Bronchial epithelial cell (primary cell): ENCODE measurements at places on chromosomes 12 and 14.

- no peak for DNase-seq
Observed at GRCh38 chr12:62748941-62749468, 185.9 kb downstream of the PPM1H start.

DNA sequence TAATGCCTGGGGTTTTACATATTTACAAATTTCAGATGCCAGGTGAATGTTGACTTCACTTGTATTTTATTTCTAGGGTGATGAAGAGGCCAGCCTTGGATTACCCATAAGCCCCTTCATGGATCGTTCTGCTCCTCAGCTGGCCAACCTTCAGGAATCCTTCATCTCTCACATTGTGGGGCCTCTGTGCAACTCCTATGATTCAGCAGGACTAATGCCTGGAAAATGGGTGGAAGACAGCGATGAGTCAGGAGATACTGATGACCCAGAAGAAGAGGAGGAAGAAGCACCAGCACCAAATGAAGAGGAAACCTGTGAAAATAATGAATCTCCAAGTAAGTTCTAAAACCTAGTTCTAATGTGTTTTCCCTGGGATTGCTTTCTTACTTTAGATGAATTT is 41.3 kb upstream of the SLCO1C1 start:
- DNase-seq: no peak

DNA sequence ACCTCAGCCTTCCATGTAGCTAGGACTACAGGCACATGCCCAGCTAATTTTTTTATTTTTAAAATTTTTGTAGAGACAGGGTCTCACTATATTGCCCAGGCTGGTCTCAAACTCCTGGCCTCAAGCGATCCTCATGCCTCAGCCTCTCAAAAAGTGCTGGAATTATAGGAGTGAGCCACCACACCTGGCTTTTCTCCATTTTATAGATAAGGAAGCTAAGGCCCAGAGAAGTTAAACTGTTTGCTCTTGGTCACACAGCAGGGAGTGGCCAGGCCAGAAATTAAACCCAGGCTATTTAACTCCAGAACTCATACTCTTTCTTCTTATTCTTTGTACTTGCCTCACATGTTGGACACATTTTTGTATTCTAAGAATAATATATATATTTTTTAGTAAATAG is 16.5 kb downstream of the UBE3B start:
- DNase-seq: no peak

GRCh38 chr12:32454075-32454474 is 54.7 kb downstream of the FGD4 start:
- DNase-seq: peak; percentile 82
